ENCODE measurements at places on chromosomes 11 and 22. TPM values are rescaled to one million over a fixed set of nuclear protein-coding genes. Genes with fewer than 3 reads are reported as not detected.
A peak's percentile ranks its signal among the peaks of the same experiment; 100 is the strongest.

- no peak for DNase-seq
- H3K36me3 ChIP-seq, result peaks cover 54% of the 10 kb centered on the region
- no peak overlapping the region for H3K4me3 ChIP-seq
- no peaks in the 10 kb centered on the region for H3K27me3 ChIP-seq
- no peak overlapping the region for H3K27ac ChIP-seq
- H3K4me1 ChIP-seq, result peaks cover 12% of the 10 kb centered on the region
Observed at GRCh38 chr11:46402957-46403902, 11.7 kb upstream of the CHRM4 start.

DNA sequence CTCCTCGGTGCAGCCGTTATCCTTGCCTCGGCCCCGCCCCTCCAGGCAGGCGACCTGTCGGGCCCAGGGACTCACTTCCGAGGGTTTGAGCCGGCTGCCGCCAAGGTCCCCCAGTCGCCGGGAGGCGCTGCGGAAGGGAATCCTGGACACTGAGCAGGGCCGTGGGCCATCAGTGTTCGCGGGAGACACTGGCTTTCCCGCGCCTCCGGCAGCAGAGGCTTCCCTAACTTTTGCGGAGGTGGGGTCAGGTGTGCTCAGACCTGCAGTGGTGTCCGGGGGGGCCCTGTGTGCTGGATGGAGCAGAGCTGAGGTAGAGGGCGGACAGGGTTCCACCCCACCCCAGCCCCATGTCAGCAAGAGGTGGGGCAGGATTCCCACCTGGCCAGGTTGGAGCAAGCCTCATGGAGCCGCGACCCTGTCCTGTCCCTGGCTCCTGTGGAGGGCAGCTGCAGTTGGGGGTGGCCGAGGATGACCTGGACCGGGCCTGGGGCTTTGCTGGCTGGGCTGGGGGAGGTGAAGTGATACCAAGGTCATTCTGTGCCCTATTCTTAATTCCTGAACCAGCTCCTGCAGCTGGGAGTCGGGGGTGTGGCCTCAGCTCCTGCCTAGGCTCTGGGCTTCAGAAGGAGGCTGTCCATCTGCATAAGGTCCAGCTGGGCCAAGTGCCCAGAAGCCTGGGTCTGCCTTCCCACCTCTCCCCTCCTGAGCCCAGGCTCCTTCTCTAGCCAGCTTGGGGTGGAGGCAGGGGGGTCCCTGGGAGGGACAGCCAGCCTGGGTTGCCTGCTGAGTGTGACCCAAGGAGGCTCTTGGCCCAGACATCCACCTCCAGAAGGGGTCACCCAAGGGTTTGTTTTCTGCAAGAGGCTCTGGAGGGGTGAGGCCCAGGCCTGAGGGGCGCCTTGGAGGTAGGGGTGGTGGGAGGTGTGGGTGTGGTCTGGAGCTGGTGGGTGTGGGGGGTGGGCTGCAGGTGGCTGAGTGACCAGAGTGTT lies 8.4 kb downstream of the TSPAN4 start:
- H3K4me3 ChIP-seq, result peak overlapping the region; percentile 52
- peaks cover 17% of the 10 kb centered on the region for H3K27me3 ChIP-seq
- peaks cover 95% of the 10 kb centered on the region for H3K4me1 ChIP-seq
- H3K27ac ChIP-seq, result no peak overlapping the region
- no peak for DNase-seq

DNA sequence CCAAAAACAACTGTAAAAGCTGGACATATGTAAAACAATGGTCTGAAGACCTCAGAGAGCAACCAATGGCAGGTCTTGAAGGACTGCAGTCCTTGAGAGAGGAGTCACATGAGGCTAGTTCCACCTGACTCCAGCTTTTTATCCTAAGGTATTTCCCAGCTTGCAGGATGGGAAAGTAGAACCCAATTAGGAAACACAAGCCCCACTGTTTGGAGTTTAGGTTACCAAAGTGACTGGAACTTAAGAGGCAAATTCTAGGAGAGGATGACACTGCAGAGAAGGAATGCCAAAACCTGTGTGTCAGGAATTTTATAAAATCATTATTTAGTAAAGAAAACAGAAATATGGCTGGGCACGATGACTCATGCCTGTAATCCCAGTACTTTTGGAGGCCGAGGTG lies 18.4 kb downstream of the OR2AT4 start:
- H3K4me3 ChIP-seq, result no peak overlapping the region
- H3K4me1 ChIP-seq, result no peaks in the 10 kb centered on the region
- H3K36me3 ChIP-seq, result no peaks in the 10 kb centered on the region
- no peak overlapping the region for H3K27ac ChIP-seq
- no peak for DNase-seq

- H3K36me3 ChIP-seq, result no peaks in the 10 kb centered on the region
- peaks cover 47% of the 10 kb centered on the region for H3K4me1 ChIP-seq
- peak; percentile 94 for DNase-seq
- H3K27me3 ChIP-seq, result no peaks in the 10 kb centered on the region
- H3K4me3 ChIP-seq, result no peak overlapping the region
Observed at GRCh38 chr11:9565822-9566560, 7.5 kb upstream of the WEE1 start.

DNA sequence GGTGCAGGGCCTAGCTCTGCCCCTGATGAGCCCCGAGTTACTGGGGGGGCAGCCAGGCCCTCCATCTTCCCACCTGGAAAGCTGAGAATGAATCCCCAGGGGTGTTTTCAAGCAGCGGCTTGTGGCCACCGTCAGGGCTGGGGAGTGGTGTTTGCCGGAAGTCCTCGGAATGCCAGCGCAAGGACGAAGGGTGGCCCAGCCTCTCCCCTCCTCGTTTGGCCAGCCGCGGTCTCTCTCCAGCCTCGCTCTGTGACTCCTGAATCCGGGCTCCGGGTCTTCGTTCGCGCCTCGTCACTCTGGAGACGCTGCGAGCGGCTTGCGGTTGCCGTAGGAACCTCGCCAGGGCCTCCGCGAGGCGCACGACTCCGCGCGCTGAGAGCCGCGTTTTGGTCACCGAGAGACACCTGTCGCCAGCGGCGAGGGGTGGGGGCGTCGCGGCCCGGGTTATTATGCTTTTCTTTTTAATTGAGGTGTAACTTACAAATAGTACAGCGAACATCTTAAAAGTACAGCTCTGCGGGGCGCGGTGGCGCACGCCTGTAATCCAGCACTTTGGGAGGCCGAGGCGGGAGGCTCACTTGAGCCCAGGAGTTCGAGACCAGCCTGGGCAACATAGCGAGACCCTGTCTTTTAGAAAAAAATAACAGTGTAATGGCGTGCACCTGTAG lies 6.3 kb upstream of the KDELR3 start:
- no peaks in the 10 kb centered on the region for H3K27me3 ChIP-seq
- H3K4me1 ChIP-seq, result peaks cover 14% of the 10 kb centered on the region
- peak overlapping the region; percentile 10 for H3K4me3 ChIP-seq
- no peak overlapping the region for H3K27ac ChIP-seq
- DNase-seq, result no peak

- no peak for DNase-seq
- H3K4me1 ChIP-seq, result peaks cover 66% of the 10 kb centered on the region
- H3K27me3 ChIP-seq, result no peaks in the 10 kb centered on the region
- H3K4me3 ChIP-seq, result no peak overlapping the region
- no peak overlapping the region for H3K27ac ChIP-seq
- no peaks in the 10 kb centered on the region for H3K36me3 ChIP-seq
Observed at GRCh38 chr11:95154514-95154913, 64.9 kb downstream of the ENDOD1 start.

DNA sequence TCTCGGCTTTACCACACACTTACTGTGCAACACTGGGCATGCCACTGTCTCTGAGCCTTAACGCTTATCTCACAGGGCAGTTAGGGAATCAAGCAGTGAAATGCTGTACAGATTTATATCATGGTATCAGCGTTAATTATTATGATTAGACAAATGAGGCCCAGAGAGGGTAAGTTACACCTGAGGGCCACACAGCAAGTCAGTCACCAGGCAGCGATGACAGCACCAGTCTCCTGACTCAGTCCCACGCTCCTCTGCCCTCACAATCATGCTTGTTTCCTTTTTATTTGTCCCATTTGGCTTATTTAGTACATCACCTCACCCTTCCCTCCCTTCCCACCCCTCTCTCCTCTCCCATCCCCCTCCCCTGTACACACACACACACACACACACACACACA lies 12.2 kb downstream of the CHRDL2 start:
- peaks cover 52% of the 10 kb centered on the region for H3K4me1 ChIP-seq
- no peaks in the 10 kb centered on the region for H3K27me3 ChIP-seq
- no peak overlapping the region for H3K27ac ChIP-seq
- DNase-seq, result no peak
- H3K4me3 ChIP-seq, result no peak overlapping the region

DNA sequence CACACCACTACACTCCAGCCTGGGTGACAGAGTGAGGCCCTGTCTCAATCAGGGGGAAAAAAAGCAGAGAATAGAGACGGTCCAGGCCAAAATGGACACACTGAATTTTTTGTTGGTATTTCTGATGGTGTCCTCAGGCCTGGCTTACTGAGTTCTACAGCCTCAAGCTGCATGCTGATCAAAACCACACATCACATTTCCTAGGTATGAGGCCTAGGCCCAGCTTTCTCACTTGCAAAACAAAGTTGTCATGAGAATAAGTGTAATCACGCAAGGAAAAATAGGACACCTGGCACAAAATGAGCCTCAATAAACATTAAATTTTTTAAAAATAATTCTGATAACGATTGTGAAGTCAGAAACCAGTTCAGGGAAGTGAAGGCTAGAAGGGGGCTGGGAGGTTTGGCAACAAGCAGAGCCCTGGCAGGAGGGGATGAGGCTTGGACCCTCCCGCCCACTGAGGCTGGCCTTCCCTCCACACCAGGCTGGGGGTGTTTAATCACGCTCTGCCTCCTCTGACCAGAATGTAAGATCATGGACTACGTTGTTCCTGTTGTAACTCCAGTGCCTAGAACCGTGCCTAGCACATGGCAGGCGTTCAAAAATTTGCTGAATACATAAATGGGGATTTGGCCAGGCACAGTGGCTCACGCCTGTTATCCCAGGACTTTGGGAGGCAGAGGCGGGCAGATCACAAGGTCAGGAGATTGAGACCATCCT lies 18.1 kb downstream of the PACSIN2 start:
- no peak for DNase-seq
- H3K36me3 ChIP-seq, result no peaks in the 10 kb centered on the region
- no peak overlapping the region for H3K4me3 ChIP-seq
- no peaks in the 10 kb centered on the region for H3K27me3 ChIP-seq
- peak overlapping the region; percentile 94 for H3K27ac ChIP-seq

DNA sequence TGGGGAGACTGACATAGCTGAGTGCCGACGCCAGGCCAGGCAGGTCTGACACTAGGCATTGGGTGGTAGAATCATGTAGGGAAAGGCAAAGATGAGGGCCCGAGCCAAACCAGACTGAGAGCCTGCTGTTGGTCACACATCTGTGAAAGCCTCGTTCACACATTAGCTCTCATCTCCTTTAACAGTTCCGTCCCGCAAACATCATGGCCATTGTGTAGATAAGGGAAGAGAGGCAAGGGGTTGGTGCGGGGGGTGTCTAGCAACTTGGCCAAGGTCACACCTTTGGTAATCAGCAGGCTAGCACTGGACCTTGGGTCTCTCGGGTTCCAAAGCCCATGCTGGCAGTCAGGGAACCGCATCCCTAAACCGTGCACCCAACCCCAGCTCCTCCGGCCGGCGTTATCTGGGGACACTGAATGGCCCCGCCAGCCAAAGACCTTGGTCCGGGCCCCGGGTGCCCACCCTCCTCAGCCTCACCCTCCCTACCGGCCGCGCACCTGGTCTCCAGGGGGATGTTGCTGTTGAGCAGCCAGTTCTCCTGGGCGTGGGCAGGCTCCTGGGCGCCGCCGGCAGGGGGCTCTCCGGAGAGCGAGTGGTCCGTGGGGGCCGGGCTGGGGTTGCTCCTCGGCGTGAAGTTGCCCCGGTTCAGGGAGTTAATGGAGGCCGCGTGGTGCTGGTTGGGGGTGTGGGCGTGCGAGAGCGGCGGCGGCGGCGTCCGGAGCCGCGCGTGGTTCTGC lies 328.3 kb upstream of the NARS2 start:
- no peak overlapping the region for H3K27ac ChIP-seq
- H3K4me3 ChIP-seq, result no peak overlapping the region
- H3K4me1 ChIP-seq, result no peaks in the 10 kb centered on the region
- H3K27me3 ChIP-seq, result no peaks in the 10 kb centered on the region
- DNase-seq, result no peak

DNA sequence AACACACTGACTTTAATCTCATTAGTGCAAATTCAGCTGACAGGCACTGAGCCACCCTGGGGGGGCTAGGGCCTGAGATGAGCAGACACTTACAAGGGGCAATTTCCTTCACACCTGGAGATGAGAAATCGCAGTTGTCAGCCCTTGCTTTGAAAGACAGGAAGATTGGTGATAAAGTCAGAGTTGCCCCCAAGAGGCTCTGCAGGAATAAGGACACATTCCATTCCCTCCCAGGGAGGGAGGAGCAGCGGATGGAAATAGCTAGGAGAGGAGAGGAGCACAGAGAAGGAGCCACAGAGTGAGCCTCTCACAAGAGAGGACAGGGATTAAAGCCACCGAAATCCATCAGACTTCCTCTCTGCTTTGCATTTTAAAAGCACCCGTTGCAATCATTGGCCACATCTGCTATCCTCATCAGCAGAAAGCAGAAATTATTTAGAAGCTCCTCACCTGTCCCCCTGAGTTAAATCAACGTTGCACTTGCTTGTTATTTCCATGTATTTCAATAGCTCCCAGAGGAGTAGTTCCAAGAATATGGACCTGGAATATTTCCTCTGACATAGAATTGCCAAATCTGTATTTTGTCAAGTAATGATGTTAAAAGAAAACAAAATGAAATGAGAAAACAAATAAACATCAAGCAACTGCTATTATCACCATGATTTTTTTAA lies 213.7 kb downstream of the BARX2 start:
- H3K27me3 ChIP-seq, result no peaks in the 10 kb centered on the region
- no peak for DNase-seq
- H3K27ac ChIP-seq, result no peak overlapping the region
- no peaks in the 10 kb centered on the region for H3K4me1 ChIP-seq

DNA sequence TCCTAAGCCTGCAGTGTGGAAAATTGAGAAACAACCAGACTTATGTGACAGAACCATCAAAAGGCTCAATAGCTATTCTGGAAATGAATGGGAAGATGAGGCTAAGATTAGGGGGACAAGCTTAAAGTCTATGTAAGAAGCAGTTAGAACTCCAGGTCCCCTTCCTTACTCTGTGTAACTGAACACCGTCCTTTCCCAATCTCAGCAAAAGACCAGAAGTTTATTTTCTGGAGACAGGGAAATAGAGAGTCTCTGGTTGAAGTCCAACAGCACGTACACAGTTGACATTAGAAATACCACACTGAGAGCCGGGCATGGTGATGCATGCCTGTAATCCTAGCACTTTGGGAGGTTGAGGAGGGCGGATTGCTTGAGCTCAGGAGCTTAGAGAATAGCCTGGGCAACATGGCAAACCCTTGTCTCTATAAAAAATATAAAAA lies 93.9 kb downstream of the CD44 start:
- H3K36me3 ChIP-seq, result peaks cover 31% of the 10 kb centered on the region
- H3K27me3 ChIP-seq, result no peaks in the 10 kb centered on the region
- peak overlapping the region; percentile 78 for H3K27ac ChIP-seq
- no peak overlapping the region for H3K4me3 ChIP-seq
- peaks cover 33% of the 10 kb centered on the region for H3K4me1 ChIP-seq
- no peak for DNase-seq

ZC3H12C gene
- total RNA-seq, result 21.9 TPM

SPI1 gene
- 34.6 TPM for total RNA-seq

TRIM64C gene
- not detected for total RNA-seq

OR51E2 gene
- 0.33 TPM for total RNA-seq

CCDC34 gene
- total RNA-seq, result 1.5 TPM
